Stimulated activated CD8-positive, alpha-beta memory T cell treated with anti-CD3 and anti-CD28 coated beads, Interleukin-12 subunit alpha, Interleukin-12 subunit beta, amount 100 ng/mL, for 1 hour (primary cell): ENCODE measurements at places on chromosomes 12 and 14.

- DNase-seq = no peak
Observed at GRCh38 chr12:109987615-109988014, 8.6 kb downstream of the GIT2 start.

DNA sequence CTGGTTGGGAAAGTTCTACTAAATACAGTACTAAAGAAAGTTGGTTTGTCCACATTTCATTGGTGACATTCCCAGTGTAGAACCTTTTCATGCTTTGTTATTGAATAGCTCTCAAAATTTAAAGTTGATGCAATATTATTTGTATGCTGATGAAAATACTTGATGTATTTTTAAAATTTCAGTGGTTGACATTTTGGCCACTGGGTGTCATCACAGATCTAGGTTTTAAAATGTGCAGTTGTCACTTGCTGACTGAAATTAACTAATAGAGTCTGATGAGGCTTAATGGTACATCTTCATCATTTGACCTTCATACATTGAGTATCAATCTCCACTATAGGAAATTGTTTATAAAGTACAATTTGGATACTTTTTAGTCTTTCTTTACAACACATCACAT is 37.1 kb downstream of the CMAS start:
- DNase-seq = no peak

DNA sequence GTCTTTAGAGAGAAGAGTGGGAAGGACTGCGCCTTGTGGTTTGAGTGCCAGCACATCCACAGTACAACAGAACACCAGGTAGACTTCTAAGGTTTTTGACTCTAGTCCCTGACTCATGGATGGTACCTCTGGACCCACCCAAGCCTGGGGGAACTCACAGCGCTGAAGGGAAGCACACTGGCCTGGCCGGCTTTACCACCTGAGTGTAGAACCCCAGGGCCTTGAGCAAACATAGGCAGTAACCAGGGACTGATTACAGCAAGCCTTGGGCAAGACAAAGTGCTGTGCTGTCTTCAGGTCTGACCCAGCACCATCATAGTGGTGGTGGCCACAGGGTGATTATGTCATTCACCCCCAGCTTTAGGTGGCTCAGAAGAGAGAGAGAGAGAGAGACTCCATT is 17.2 kb downstream of the EML5 start:
- no peak for DNase-seq

GRCh38 chr12:67434671-67435370 is 165.7 kb downstream of the CAND1 start:
- no peak for DNase-seq

DNA sequence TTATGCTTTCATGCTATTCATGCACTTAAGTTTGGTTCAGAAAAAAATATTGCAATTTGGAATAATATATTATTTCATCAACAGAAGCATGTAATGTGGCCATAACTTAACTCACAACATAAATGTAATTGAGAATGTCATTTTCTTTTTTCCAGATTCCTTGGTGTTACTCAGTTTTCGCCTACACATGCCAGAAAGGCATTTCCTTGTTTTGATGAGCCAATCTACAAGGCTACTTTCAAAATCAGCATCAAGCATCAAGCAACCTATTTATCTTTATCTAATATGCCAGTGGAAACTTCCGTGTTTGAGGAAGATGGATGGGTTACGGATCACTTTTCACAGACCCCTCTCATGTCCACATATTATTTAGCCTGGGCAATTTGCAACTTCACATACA is 14.4 kb downstream of the TRHDE start:
- no peak for DNase-seq

GRCh38 chr14:20489093-20489994 is 16.0 kb upstream of the RNASE10 start:
- DNase-seq = no peak

DNA sequence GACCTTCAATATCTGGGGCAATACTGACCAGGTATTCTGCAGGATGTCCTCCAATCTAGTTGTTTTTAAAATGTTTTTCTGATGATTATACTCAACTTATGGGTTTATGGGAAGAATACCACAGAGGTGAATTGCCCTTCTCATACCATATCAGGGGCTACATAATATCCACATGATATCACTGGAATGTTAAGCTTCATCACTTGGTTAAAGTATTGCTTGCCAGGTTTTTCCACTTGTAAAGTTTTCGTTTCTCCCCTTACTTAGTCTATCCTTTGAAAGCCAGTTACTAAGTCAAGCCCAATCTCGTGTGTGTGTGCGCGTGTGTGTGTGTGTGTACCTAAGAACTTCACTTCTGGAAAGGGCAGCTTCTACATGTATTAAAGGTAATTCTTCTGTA is 980.9 kb upstream of the FBXO33 start:
- DNase-seq = no peak
